ENCODE measurements at places on chromosomes 5 and 9. TPM values are rescaled to one million over a fixed set of nuclear protein-coding genes. Genes with fewer than 3 reads are reported as not detected.

Gene FOXD4
- 2.4 TPM for polyA plus RNA-seq

Gene MEGF9
- 7.3 TPM for polyA plus RNA-seq

Gene NMRK1
- 19.6 TPM for polyA plus RNA-seq

Gene TEK
- polyA plus RNA-seq: 19.6 TPM

Gene CER1
- polyA plus RNA-seq: not detected

Gene C9orf153
- polyA plus RNA-seq: 0.16 TPM

Gene CDX1
- not detected for polyA plus RNA-seq

Gene SLC25A2
- polyA plus RNA-seq: not detected

Gene ARL14EPL
- polyA plus RNA-seq: 0.09 TPM

Gene CCDC180
- 5.9 TPM for polyA plus RNA-seq

Gene NOP16
- 29.1 TPM for polyA plus RNA-seq

Gene TMEM215
- 1.7 TPM for polyA plus RNA-seq

Gene ADGRV1
- polyA plus RNA-seq: 1.8 TPM

Gene SPINK4
- not detected for polyA plus RNA-seq

Gene CNTNAP3B
- 6.2 TPM for polyA plus RNA-seq

Gene TMC1
- polyA plus RNA-seq: 0.42 TPM

Gene DBH
- polyA plus RNA-seq: 0.96 TPM

Gene CKS2
- polyA plus RNA-seq: 67.7 TPM

Gene ZNF454
- 3.4 TPM for polyA plus RNA-seq

Data from muscle of back (tissue), 13 donors.